Activated naive CD4-positive, alpha-beta T cell (primary cell): ENCODE measurements at places on chromosomes 11 and 22.

DNA sequence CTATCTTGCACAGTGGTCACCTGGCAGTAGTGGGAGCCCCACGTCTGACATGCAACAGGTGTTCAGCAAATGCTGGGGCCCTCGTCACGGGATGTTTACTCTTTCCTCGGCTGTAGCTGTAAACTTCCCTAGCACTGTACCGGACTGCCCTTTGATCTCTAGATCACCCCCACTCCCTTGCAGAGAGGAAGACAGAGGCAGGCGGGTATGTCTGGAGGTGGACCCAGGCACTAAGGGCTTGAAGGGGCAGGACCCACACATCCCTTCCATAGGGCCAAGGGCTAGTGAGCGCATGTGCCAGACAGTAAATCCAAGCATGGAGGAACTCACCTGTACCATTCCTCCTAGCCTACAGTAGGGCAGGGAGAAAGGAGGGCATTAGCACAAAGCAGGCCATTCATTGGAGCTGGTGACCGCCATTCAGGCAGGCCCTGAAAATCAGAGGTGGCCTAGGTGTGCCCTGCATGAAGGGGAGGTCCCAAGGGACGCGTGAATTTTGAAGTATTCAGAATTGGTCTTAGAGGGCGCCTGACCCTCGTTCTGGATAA is 1.9 kb upstream of the SMTN start:
- DNase-seq, result no peak

DNA sequence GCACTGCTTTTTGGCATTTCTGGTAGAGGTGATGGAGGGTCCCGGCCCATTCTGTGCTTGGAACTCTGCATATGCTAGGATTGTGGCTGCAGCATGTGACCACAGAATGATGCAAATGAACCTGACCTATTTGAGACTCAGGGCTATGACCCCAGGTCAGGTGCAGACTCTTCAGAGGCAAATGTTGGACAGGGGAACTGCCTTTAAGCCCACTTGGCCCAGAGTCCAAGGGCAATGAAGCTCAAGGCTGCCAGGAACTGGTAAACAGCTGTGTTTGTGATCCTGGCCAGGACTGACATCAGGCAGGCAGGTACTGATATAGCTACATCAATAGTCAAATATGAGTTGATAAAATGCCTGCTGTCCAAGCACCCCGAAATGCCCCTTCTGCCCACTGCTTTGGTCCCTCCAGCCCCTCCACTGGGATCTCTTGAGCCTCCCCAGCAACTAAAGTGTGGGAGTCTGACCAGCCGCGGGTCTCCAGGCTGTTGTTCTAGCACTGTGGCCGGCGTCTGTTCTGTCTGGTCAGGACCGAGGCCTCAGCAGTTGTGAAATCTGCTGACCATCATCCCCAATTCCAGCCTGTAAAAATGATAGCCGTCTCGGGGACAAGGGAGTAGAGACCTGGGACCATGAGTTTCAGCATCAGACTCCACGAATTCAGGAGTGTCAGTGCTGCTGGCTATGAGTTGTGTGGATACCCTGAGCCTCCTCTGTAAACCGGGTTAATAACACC is 82.4 kb upstream of the EIF3D start:
- no peak for DNase-seq

DNA sequence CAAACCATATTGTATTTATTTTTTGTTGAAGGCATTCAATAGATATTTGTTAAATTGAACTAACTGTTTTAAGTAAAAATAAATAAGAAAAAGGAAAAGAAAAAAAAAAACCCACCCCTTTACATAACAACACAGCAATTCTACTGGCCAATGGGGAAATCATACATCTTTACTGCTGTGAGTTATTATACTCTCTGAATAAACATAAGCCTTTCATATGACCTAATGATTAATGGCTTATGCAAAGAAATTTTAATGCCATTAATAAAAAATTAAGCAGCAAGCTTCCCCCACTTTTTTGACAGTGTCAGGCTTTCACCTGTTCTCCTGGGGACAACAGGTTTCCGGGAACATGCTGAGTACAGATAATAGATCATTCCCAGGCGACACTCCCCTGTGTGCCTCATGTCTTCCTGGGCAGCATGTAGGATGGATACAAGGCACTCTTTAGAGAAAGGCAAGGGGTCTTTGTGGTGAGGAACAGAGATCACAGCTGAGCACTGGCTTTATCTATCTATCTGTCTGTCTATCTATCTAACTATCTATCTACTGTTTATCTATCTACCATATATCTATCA is 676.0 kb downstream of the NTM start:
- DNase-seq, result no peak

- DNase-seq, result no peak
Observed at GRCh38 chr22:44383652-44384562, 71.2 kb upstream of the SHISAL1 start.

- no peak for DNase-seq
Observed at GRCh38 chr22:25782831-25783230, 40.8 kb downstream of the MYO18B start.

GRCh38 chr11:109783840-109784239 is 309.4 kb upstream of the ZC3H12C start:
- DNase-seq, result no peak

DNA sequence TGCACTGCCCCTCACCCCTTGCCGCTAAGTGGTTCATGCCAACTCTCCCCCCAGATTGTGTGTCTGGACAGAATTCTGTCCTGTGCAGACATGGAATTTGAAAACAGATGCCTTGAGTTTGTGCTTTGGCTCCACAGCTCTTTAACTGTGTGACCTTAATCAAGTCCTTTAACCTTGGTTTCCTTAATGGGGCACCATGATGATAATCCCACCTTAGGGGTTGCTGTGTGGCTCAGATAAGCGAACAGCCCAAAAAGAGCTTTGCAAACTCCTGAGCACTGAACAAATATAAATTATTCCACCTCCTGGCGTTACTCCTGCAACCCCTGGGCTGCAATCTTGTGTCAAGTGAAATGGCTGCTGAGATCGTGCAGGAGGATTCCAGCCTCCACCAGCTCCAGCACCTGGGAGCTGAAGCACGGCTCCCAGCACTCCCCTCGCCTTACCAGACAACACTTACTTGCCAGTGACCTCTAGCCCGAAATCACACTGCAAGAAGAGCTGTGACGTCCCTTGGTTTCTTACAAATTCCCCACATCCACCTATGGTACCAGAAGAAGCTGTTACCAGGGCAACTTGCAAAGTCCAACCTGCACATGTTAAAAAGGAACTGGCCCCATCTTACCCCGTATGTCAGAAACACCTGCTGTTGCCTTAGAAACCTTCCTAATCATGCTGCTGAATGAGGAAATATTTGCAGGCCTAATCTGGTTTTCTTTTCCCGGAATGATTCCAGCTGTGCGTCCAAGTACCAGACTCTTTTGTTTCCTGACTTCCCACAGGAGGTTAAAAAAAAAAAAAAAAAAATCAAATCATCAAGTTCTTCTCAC is 13.2 kb downstream of the VPS37C start:
- no peak for DNase-seq

DNA sequence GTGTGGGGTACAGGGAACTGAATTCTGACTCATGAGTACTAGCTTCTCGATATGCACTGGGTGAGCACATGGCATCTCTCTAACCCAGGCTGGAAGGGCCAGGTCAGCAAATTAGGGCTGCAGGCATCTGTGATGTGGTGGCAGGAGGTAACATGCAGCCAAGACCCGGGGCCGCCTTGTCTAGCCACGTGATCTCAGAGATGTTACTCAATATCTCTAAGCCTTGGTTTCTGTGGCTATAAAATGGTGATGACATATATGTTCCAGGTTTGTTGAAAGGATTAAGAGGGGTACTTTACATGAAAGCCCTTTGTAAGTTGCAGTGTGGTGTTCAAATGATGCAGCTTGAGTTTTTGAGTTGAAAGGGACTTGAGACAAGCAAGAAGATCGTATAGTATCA is 3.2 kb downstream of the ST14 start:
- no peak for DNase-seq

DNA sequence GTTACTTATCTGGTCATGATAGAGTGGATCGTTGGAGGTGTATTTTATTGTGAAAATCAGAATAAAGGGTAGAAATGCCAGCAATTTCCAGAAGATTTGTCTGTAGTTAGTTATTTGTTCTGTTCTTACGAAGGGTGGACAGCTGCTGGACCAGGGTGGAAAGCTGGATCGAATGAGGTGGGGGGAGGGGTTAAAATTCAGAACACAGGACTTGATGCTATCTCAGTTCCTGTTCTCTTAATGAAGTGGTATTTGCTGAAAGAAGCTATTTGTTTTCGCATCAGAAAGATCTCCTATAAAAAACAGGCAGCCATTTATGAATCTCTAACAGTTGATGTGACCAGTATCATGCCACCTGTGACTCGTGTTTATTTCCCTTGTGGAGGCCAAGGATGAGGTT is 556.2 kb downstream of the OPCML start:
- DNase-seq, result no peak

- no peak for DNase-seq
Observed at GRCh38 chr22:35434061-35434710, 34.2 kb downstream of the MCM5 start.

GRCh38 chr11:7498193-7498592 is 12.9 kb downstream of the OLFML1 start:
- no peak for DNase-seq

- DNase-seq, result no peak
Observed at GRCh38 chr11:7056828-7057513, 31.8 kb upstream of the RBMXL2 start.

GRCh38 chr22:25139062-25139461 is 60.6 kb upstream of the CRYBB3 start:
- DNase-seq, result no peak

DNA sequence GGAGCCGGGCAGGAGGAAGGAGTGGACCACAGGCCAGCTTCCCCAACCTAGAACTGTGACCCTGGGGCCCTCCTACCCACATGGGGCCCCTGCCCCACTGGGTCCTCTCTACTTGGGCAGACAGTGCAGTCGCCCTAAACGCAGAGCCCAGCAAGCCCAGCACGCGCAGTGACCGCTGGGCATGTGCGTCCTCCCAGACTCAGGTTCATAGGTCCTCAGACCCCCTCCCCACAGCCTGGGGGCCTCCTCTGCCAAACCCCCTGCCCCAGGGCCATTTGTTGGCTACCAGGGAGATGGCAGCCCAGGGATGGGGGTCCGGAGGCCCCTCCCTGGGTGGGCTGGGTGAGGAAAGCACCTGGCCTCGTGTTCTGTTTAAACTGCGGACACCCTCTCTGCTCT is 23.9 kb downstream of the RTN4R start:
- no peak for DNase-seq

DNA sequence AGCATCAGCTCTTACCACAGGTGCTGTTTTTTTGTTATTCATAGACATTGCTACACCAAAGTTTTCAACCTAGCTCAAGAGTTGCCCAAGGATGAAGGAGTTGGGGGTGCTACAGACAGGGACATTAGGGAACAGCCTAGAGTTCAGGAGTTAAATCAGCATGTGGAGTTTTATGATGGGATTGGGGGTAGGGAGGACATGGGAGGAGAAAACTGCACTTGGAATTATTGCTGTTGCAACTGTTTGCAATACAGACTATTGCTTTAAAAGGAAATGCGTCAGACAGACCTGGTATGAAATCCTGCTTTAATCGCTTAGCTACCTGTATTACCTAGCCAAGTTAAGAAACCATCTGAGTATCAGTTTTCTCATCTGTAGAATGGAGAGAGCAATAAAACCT is 6.3 kb downstream of the TMA7B start:
- no peak for DNase-seq

- no peak for DNase-seq
Observed at GRCh38 chr22:46564084-46564714, 26.8 kb upstream of the CELSR1 start.
